ENCODE measurements at places on chromosomes 12 and 14.

GRCh38 chr14:97290977-97291376 is 493.8 kb downstream of the VRK1 start:
- no peaks in the 10 kb centered on the region for H3K4me1 ChIP-seq
- H3K36me3 ChIP-seq = no peaks in the 10 kb centered on the region
- DNase-seq = no peak
- no peak overlapping the region for H3K27ac ChIP-seq

DNA sequence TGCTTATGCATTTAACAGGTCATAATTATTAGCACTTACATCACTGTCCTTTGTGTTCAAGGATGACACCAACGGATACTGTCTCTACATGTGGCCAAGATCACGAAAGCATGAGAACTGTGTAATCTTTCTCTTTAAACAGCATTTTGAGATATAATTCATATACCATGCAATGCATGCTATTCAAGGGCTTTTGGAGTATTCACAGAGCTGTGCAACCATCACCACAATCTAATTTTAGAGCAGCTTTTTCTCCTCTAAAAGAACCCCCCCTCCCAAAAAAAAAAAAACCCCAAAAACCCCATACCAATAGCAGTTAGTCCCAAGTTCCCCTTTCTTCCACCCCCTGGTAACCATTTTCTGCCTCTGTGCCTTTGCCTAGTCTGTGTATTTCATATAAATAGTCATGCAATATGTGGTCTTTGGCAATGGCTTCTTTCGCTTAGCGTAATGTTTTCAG is 60.6 kb downstream of the SPRING1 start:
- DNase-seq = no peak
- H3K36me3 ChIP-seq = no peaks in the 10 kb centered on the region
- H3K4me1 ChIP-seq = no peaks in the 10 kb centered on the region

DNA sequence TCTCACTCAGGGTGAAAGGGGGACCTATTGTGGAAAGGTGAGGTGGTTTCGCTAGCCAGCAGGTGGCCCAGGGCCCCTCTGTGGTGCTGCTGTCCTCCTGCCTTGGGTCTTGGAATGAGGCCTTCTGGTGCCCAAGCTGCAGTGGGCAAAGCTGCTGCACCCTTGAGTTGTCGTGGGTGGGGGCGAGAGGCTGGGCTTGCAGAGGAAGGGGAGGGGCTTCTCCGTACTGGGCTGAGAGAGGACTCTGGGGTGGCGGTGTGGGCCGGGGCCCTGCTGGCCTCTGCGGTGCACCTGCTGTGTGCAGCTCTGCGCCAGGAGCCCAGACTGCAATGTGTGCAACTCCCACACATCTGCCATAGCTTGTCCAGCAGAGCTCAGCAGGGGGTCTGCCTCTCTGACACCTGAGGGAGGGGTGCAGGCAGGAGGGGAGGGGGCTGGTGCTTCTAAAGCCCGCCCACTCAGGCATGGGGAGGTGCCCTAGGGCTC is 145.8 kb downstream of the KIF26A start:
- H3K4me3 ChIP-seq = no peak overlapping the region
- no peaks in the 10 kb centered on the region for H3K27me3 ChIP-seq
- no peaks in the 10 kb centered on the region for H3K36me3 ChIP-seq
- H3K4me1 ChIP-seq = peaks cover 12% of the 10 kb centered on the region
- no peak overlapping the region for H3K27ac ChIP-seq

DNA sequence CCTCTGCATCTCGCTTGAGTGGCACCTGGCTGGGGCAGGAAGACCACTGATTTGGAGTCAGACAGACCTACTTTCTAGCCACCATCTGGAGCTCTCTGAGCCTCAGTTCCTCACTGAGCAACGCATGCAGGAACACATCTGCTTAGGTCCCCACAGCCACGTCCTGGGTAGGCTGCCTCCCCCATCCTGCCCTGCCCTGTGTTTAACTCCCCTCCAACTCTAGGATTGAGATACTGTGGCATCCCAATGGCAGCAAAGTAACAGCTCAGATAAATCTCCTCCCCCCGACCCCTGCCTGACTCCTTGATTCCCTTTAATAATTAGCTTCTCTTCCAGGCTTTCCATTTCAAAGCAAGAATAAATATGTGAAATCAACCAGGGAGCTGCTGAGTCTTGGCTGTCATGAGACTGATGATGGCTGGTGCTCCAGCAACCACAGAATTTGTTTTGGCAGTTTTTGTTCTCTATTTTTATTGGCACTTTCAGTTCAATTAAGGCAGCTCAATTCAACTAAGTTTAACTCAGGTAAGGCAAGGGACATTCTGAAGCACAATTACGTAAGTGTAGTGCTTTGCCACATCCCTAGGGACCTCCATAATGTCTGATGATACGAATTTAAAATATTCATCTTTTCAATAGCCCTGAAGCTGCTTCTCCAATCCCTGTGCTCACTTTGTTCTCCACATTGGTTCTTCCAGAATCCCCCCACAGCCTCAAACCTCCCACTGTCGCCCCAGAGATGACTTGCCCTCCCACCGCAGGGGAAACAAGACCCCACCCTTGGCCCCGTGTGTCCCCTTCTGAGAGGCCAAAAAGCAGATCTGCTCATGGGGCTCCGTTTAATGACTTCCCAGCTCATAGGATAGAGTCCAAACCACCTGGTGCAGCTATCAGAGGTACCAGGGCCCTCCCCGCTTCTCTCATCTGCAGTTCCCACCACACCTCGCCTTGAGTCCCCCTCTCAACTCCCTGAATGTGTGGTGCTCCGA is 58.2 kb downstream of the ESR2 start:
- no peaks in the 10 kb centered on the region for H3K4me1 ChIP-seq
- no peak for DNase-seq
- H3K4me3 ChIP-seq = no peak overlapping the region
- H3K27ac ChIP-seq = no peak overlapping the region
- H3K27me3 ChIP-seq = no peaks in the 10 kb centered on the region
- no peaks in the 10 kb centered on the region for H3K36me3 ChIP-seq
